ENCODE measurements at places on chromosomes 2 and 18. TPM values are rescaled to one million over a fixed set of nuclear protein-coding genes. Genes with fewer than 3 reads are reported as not detected.

GRCh38 chr18:27695052-27695451 is 481.9 kb downstream of the CDH2 start:
- no peak for DNase-seq

- DNase-seq = no peak
These were observed 212.4 kb downstream of the RPIA start for GRCh38 chr2:88903749-88904353.

Gene GREB1L
- total RNA-seq = 12.3 TPM

Gene RSAD2
- total RNA-seq = 2.4 TPM

DNA sequence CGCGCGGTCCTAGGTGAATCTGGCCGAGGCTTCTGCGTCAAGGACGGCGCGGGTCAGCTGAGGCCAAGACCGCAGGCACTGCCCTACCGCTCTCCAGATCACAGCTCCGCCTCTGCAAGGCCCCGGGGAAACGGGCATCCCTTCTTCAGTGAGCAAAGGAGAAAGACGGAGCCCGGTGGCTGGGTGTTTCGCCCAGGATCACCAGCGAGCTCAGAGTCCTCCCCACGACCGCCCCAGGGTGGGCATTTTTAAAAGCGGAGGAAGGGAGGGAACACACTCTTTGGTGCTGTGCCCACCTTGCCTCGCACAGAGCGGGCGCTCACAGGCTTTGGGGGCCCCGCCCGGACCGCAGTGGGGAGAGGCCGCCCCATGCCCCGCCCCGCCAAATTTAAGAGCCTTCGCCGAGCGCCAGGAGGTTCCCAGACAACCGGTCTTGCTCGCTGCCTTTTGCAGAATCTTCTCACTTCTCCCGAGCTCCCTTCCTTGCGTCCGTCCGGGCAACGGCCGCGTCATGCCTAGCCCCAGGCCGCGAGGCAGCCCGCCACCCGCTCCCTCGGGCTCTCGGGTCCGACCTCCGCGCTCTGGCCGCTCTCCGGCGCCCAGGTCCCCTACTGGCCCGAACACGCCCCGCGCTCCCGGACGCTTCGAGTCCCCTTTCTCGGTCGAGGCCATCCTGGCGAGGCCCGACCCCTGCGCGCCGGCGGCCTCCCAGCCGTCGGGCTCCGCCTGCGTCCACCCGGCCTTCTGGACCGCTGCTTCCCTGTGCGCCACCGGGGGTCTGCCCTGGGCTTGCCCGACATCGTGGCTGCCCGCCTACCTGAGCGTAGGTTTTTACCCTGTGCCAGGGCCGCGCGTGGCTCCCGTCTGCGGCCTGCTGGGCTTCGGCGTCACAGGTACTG is at the start of gene NOTO:
Gene NOTO (plus strand): TSS at position 419 of the 899 bp plus-strand sequence. CDS start 93 bp downstream, at position 512.
- no peak for DNase-seq

Gene LYG2
- not detected for total RNA-seq

DNA sequence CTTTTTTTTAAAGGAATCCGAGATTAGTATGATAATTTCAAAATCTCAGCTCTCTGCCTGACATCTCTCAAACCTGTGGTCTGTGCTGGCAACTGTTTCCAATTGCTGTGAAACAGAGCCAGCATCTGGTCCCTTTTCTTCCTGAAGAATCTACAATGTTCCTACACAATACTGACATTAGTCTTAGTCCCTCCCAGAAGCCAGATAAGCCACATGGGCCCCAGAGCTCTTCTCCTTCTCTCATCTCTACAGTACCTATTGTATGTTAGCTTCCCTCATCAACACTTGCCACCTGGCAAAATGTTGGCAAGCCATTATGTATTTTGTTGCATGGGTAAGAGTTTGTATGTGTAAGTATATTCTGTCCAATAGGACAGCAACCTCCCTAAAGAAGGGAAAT is 62.9 kb upstream of the CDKL4 start:
- DNase-seq = no peak

- DNase-seq = no peak
These were observed 176.6 kb upstream of the CREB1 start for GRCh38 chr2:207352978-207353671.

DNA sequence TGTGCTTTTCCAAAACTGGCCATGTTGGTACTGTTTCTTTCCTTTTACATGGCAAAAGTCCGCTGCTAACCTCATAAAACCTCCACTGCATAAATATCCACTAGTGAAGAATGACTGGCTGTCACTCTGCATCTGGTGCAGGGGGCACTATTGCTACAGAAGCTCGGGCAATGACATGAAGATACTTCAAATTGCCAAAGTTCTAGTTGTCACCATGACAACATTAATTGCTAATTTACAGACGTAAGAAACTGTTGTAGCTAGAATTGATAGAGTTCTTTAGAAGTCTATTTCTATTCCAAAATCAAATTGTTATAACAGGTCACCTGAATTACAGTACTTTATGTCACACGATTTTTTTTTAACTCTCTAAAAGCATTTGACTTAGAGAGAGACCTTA is 845 bp downstream of the CFAP210 start:
- no peak for DNase-seq

Gene TFPI
- 19.0 TPM for total RNA-seq

Gene GAL3ST2
- total RNA-seq = not detected

Gene TP53I3
- 7.5 TPM for total RNA-seq

Gene REEP1
- total RNA-seq = 30.2 TPM

Measured in left ventricle myocardium inferior (tissue), 1 donor.